CD4-positive, alpha-beta T cell treated with Interleukin-2 at 100 ng/mL for 4 hours (primary cell): ENCODE measurements at places on chromosomes 5 and 9.
A peak's percentile ranks its signal among the peaks of the same experiment; 100 is the strongest.

- DNase-seq = no peak
These were observed 584.7 kb downstream of the SEMA5A start for GRCh38 chr5:8961219-8961618.

GRCh38 chr5:111002036-111002435, 69.5 kb upstream of the TSLP start:
- DNase-seq = no peak

- DNase-seq = no peak
These were observed 1595.9 kb upstream of the NUDT12 start for GRCh38 chr5:105158526-105158925.

DNA sequence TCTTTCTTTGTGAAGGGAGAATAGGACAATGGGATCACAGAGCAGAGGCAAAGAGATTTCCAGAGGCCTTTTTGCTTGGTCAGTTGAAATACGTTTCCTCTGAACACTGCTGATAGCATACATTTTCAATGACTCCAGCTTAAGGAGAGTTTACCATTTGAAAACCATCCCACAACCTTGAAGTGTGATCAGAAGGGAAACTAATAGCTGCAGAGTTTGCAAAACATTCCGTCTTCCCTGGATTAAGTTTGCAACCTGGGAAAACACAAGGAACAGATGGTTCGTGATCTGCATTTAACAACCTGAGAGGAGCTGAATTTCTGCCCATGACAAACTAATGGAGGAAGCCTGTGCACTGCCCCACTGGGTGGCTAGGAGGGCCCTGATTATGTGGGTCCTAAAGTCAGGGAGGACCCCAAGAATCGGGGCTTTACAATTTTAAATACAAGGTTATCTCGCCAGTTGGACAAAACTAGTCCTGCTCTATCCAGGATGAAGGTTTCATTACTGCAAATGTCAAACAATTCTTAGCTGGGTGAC, 35.6 kb downstream of the MTX3 start:
- DNase-seq = no peak

DNA sequence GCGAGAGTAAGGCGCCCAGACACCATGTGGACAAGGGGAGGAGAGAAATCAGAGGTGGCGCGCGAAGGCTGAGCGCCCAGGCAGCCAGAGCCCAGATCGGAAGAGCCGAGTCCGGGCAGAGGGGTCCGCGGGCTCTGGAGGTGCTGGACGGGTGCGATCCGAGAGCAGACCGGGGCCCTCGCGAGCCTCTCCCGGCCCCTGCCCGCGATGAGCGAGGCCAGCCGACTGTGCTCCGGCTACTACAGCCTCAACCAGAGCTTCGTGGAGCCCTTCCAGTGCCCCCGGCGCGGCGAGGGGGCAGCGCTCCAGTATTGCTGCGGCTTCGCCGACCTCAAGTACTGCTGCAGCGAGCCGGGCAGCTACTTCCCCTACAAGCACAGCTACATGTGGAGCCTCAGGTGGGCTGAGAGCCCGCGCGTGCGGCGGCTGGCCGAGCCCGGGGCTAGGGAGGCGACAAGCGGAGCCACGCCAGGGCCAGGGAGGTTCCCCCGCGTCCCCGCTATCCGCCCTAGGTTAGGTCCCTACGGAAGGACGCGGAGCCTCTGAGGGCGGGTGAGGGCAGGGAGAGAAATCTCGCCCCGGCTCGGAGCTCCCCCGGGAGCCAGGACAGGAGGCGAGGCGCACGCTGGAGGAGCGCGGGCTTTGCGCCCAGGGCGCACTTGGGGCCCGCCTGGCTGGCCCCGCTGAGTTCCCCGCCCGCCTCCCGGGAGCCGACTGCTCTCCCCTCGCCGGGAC, at the start of gene SHISAL2B:
Gene SHISAL2B (plus strand): TSS at position 87 of the 735 bp plus-strand sequence. CDS start 121 bp downstream, at position 208.
- DNase-seq = no peak

DNA sequence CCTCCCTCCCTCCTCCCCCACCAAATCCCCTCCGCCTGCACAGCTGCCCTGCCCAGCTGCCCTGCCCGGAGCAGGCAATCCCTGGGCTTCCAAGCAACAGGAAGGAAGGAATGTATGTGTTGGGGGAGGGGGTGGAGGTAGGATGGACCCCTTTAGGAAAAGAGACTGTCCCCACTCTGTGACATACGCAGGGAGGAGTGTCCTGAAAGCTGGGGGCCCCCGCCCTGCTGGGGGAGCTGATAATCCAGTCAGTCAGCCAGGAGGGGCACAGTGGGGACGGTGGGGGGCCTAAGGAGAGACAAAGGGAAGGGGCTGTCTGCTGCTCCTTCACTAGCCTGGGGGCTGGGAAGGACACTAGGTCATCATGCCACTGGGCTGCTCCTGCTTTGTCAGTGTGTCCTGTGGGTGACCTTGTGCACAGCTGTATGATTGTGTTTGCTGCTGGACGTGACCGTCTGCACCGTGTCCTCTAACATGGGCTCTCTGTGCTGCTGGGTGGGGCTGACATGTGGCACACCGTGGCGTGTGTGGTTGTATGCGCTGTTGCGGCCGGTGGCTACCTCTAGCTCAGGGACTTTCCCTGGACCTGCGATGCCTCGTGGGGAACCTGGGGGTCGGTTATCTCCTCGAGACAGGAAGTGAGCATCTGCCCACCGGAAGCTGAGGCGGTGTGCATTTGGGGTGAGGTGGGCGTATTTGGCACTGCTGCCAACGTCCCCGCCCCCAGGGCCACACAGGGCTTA, 3.0 kb downstream of the N4BP3 start:
- DNase-seq = peak; percentile 83

DNA sequence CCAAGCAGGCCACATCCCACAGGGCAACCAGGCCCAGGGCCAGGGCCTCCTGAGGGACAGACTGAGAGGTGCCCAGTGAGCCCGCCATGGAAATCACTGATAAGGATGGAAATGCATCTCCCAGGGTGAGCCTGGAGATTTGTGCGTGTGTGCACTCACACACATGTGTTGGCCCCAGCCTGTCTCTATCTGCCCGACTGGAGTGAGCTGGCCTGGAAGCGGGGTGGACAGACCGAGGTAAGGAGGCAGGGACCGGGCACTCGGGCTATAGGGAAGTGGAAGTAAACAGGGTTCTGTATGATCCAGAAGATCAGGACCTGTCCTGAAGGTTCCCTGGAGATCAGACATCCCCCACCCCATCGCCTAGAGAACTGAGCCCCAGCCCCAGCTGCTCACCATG, 17.4 kb downstream of the GFI1B start:
- no peak for DNase-seq

- no peak for DNase-seq
These were observed 317.1 kb upstream of the CLINT1 start for GRCh38 chr5:158175934-158176481.

DNA sequence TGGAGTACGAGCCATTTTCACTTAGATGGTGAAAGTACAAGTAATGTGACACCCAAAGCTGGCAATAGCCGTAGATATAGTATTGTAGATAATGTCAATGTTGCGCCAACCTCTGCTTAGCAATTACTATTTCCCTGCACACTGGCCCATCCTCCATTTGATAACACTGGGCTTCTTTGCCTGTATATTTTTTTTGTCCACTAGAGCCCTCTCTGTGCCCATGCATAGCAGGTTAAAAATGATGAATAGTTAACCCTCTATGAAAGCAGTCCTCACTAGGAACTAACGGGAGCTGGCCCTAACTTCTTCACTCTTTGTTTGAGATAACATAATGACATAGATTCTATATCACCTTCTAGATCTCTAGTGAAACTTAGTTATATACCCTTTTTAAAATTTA, 416.8 kb downstream of the TUSC1 start:
- no peak for DNase-seq

DNA sequence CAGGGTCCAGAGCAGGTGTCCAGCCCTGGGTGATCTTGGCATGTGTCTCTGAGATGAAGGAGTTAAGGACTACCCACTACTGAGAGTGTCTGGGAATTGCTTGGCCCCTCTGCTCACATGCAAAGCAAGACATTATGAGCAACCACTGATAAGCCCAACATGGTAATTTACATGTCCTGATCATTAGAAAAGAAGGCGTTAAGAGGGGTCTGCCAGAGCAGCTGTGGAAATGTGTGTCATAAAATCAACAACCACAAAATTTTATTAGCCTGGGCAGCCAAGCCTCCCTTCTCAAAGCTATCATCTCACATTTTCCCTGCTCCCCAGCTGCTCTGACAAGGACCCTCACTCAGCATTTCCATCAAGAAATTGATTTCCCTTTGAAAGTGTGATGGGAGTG, 351.0 kb downstream of the SPOCK1 start:
- DNase-seq = no peak

DNA sequence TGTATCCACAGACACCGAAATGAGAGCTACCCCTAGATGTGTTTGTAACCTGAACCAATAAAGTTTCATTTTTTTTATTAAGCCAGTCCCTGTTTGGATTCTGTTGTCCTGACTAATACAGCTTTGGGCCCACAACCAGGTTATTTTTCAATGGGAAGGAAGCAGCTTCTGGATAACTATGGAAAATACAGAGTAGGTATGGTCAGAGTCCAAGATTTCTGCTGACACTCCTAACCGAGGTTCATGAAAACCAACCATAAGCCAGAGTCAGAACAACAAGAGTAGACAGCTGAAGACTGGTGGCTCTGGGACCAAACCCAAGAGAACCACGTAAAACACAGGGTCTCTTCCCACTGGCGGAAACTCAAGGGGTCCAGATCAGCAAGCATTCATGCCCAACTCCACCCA, 10.8 kb downstream of the KLF9 start:
- DNase-seq = no peak

DNA sequence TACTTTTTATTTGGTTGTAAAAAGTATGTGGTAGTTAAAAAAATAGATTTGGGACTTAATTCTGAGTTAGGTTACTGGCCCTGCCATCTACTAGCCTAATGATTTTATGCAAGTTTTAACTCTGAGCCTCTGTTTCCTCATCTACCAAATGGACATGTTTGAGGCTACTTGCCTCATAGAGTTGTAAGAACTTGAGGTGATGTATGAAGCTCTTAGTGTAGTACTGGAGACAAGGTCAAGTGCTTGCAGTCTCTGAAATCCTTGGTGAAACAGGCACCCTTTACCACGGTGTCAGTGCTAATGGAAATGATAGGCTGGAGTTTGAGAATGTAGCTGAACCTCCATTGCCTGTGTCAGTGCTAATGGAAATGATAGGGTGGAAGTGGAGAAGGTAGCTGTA, 15.3 kb downstream of the GPR107 start:
- DNase-seq = no peak

DNA sequence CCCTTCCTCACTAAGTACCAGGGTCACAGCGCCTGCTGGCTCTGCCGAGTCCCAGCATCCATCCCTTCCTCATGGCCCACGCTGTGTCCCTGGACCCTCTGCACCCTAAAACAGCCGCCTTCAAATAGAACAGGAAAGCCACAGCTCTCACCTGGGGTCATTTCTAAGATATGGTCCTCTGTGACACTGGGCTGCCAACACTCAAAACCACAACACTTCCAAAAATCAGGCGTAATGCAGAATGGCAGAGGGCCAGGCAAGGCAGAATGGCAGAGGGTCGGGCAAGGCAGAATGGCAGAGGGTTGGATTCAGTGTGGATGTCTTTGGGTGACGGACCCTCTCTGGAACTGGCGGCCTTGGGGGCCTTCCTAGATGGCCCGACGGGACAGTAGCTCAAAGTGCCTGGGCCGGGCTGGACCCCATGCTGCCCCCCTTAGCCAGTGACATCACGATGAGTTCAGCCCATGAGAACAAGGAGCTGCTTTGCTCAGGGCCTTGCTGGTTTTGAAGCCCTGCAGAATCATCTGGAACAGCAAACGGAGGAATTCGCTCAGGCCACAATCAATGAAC, 35.3 kb downstream of the ZDHHC11B start:
- DNase-seq = no peak

DNA sequence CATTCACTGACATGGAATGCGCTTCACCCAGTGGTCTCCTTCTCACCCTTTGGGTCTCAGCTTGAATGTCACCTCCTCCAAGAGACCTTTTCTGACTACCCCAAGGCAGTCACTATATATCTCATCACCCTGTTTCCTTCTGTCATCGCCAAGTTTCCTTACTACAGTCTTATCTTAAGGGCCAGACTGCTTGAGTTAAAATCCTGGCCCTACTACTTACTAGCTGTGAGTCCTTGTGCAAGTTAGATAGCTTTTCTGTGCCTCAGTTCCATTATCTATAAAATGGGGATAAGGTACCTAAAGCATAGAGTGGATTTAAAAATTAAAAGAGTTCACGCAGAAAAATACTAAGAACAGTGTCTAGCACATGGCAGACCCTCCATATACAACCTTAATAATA, 132.4 kb downstream of the GABBR2 start:
- no peak for DNase-seq

- DNase-seq = peak; percentile 71
These were observed at the start of gene GRK6 for GRCh38 chr5:177426566-177427210. Gene GRK6, plus strand, starts transcription at chr5:177426676. Its CDS starts 170 bp downstream, at chr5:177426846.

- no peak for DNase-seq
These were observed 13.4 kb upstream of the JADE2 start for GRCh38 chr5:134511796-134512660.

DNA sequence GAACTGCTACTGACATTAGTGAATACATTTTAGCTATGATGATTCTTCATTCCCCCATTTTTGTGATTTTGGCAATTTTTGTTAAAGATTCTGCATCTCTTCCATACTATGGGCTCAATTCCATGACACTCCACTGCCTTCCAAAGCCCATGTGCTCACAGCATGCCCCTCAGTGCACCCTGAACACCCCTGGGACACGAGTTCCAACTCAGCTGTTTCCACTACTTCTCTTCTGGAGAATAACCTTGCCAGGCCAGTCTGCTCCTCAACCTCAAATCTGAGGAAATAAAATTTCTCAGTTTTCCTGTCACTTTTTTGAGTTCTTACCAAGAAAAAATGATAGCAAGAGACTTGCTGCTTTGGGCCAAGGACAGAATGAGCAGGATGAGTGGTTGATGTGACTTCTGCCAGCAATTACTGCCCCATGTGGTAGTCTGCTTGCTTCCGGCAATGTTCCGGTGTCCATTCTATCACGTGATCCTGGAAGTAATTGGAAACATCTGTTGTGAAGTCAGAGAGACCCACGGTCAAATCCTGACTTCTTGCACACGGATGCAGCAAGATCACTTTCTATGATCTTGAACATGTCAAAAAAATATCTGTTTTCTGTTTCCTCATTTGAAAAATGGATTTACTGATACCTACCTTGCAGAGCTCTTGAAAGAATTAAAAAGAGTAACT, 58.3 kb downstream of the EGFLAM start:
- DNase-seq = no peak
